SJCRH30 (cell line): ENCODE measurements at places on chromosomes 5 and 9. TPM values are rescaled to one million over a fixed set of nuclear protein-coding genes. Genes with fewer than 3 reads are reported as not detected.

- no peak for DNase-seq
- no peak overlapping the region for H3K27ac ChIP-seq
- H3K4me3 ChIP-seq: no peak overlapping the region
- peaks cover 2% of the 10 kb centered on the region; the same call in 1 of the 2 replicates for H3K4me1 ChIP-seq
- H3K36me3 ChIP-seq: no peaks in the 10 kb centered on the region
Observed at GRCh38 chr5:43036856-43037635, 3.1 kb downstream of the ANXA2R start.

DNA sequence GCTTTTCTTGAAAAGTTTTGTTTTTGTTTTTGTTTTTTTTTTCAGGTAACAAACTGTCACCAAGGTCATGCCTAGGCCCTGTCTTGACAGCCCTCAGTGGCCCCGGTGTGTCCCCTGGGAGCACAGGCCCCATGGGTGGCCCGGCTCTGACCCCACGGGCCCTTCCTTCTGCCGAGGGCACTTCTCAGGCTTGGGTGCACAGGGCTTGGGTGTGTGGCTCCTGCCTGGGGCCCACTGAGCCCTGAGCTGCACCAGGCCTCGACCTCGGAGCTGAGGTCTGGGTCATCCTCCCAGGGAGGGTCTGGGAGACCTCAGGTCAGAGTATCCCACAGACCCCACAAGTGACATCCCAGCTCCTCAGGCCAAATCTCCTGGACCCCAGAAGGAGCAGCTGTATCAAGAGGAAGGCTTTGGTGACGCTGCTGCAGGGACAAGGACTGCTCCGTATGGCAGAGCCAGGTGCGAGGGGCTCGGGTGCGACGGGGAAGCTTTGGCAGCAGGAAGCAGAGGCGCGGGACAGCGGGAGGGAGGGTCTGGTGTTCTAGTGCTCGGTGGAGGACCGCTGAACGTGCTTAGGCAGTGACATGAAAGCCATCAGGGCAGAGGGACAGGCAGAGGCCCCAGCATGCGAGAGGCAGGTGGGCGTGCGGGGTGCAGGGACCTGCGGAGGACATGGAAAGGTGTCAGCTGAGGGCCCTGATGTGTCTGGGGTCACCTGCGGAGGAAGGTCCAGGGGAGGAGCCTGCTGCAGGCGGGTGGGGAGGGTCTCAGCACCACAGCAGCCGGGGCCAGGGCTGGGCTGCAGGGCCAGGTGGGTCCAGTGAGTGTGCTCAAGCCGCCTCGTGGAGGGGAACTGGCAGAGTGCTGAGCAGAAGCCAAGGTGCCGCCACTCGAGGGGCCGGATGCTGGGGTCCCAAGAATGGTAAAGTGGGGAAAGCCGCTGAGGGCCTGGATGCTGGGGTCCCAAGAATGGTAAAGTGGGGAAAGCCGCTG, 18.4 kb upstream of the SLC9A3 start:
- H3K4me1 ChIP-seq: no peaks in the 10 kb centered on the region
- H3K27me3 ChIP-seq: no peaks in the 10 kb centered on the region
- H3K36me3 ChIP-seq: no peaks in the 10 kb centered on the region
- DNase-seq: no peak

GRCh38 chr9:136943291-136944211, 987 bp downstream of the FBXW5 start:
- no peak overlapping the region for H3K27ac ChIP-seq
- H3K27me3 ChIP-seq: peaks cover 7% of the 10 kb centered on the region; the same call in 1 of the 2 replicates
- H3K4me3 ChIP-seq: peak overlapping the region; percentile 74
- DNase-seq: peak; percentile 52
- H3K4me1 ChIP-seq: peaks cover 3% of the 10 kb centered on the region; the same call in 1 of the 2 replicates

DNA sequence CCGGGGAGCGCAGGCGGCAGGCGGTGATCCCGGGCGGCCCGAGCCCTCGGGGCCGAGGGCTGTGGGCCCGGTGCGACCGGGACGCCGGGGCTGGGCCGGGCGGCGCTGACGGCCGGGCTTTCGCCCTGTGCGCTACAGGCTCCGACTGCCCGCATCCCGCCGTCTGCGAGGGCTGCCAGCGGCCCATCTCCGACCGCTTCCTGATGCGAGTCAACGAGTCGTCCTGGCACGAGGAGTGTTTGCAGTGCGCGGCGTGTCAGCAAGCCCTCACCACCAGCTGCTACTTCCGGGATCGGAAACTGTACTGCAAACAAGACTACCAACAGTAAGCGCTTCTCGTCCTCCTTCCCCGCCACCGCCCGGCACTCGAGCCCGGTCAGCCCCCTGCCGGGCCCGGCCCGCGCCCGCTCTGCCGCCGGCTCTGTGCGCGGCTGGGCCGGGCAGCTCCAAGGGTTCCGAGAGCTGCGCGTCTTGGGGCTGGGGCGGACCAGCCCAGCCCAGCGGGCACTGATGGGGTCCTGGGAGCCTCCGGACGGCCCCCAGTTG, 1.6 kb downstream of the LMX1B start:
- DNase-seq: no peak
- H3K27me3 ChIP-seq: no peaks in the 10 kb centered on the region
- H3K4me3 ChIP-seq: no peak overlapping the region
- H3K4me1 ChIP-seq: peaks cover 3% of the 10 kb centered on the region; the same call in 1 of the 2 replicates

GRCh38 chr9:106321394-106322180, 541.4 kb upstream of the ZNF462 start:
- no peak overlapping the region for H3K27ac ChIP-seq
- no peaks in the 10 kb centered on the region for H3K36me3 ChIP-seq
- H3K27me3 ChIP-seq: no peaks in the 10 kb centered on the region
- H3K4me1 ChIP-seq: no peaks in the 10 kb centered on the region

DNA sequence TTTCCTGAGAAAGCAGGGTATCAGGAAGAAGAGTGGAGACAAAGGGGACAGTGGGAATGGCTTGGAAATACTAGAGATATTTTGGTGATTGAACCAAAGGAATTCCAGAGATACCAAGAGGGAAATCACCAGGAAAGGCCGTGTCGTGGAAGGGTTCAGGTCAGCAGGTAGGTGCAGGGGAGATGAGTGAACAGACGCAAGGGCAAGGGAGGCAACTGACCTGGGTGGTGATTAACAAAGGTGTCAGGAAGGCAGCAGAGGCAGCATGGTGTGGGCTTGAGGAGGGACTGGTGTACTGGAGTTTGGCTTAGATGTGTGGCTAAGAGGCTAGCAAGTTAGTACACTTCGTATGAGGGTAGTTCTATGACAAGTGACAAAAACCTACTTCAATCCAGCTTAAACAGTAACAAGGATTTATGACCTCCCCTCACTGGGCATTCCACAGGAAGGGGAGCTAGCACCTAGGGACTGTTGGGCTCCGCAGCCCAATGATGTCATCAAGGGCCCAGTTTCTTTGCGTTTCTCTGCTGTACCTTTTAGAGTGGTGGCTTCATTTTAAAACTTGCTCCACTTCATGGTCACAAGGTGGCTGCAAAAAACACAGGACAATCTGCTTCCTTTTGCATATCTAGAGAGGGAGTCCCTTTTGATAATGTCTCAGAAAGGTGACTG, 37.0 kb downstream of the INIP start:
- no peak overlapping the region for H3K4me3 ChIP-seq
- no peaks in the 10 kb centered on the region for H3K27me3 ChIP-seq
- DNase-seq: no peak
- H3K36me3 ChIP-seq: peaks cover 2% of the 10 kb centered on the region
- H3K27ac ChIP-seq: no peak overlapping the region
- H3K4me1 ChIP-seq: no peaks in the 10 kb centered on the region

DNA sequence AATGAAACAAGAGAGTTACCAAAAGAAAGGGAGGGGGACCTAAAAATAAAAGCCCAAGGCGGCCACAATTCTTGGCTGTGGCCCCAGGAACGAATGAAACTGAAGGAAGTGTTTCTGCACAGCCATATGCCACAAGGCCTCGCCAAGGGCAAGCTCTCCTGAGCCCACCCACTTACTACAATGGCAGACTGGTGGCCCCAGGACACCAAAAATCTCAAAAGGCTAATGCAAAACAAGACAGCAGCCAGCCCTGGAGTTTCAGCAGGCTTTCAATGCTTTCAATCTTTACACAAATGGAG, 4.0 kb downstream of the CAMSAP1 start:
- no peaks in the 10 kb centered on the region for H3K27me3 ChIP-seq
- H3K36me3 ChIP-seq: peaks cover 10% of the 10 kb centered on the region
- no peak overlapping the region for H3K4me3 ChIP-seq

DNA sequence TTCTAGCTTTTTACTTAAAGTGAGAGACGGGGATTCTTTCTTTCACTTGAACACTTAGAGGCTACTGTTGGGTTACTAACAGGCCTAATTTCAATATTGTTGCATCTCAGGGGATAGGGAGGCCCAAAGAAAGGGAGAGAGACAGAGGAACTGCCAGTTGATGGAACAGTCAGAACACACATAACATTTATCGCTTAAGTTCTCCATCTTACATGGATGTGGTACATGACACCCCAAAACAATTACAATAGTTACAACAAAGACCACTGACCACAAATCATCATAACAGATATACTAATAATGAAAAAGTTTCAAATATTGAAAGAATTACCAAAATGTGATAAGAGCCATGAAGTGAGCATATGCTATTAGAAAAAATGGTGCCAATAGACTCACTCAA, 4.3 kb upstream of the RIC1 start:
- H3K4me1 ChIP-seq: 0 out of 2 replicates have a peak, but pooled peaks cover 3% of the 10 kb centered on the region
- no peak overlapping the region for H3K27ac ChIP-seq

DNA sequence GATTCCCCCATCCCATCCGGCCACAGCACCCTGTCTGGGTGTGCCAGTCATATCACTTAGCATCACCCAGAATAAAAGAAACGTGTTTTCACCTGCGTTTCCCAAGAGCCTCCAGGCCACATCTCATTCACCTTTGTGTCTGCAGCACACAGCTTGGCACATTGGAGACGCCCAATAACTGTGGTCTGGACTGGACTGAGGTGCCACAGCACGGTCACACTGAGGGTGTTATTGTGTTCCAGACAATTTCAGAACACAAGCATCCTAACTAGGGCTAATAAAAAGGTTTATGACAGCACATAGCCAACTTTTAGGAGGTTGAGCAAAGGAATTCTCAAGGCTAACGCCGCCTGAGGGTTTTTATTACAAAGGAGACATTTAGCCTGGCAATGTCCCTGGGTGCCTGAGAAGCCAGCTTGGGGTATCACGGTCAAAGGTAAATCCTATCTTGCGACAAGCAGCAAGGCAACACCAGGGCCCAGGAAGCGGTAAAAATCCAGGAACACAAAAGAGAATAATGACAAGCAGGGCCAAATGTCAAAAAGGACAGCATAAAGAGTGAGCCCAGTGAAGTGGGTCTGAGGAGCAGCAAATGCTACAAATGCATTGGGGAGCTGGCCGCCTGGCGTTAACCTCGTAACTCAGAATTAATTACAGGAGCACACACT, 3.4 kb downstream of the EPB41L4B start:
- no peaks in the 10 kb centered on the region for H3K36me3 ChIP-seq
- no peak for DNase-seq
- peaks cover 5% of the 10 kb centered on the region; the same call in 1 of the 2 replicates for H3K27me3 ChIP-seq
- no peaks in the 10 kb centered on the region for H3K4me1 ChIP-seq

GRCh38 chr5:145441228-145441627, 393.9 kb downstream of the PRELID2 start:
- H3K27ac ChIP-seq: no peak overlapping the region
- no peaks in the 10 kb centered on the region for H3K27me3 ChIP-seq
- H3K4me3 ChIP-seq: no peak overlapping the region
- no peaks in the 10 kb centered on the region for H3K36me3 ChIP-seq
- no peaks in the 10 kb centered on the region for H3K4me1 ChIP-seq
- no peak for DNase-seq

- no peak for DNase-seq
- H3K27ac ChIP-seq: no peak overlapping the region
- peaks cover 3% of the 10 kb centered on the region; the same call in 1 of the 2 replicates for H3K36me3 ChIP-seq
- H3K27me3 ChIP-seq: no peaks in the 10 kb centered on the region
- H3K4me3 ChIP-seq: no peak overlapping the region
Observed at GRCh38 chr9:130015353-130016019, 27.5 kb downstream of the FNBP1 start.

DNA sequence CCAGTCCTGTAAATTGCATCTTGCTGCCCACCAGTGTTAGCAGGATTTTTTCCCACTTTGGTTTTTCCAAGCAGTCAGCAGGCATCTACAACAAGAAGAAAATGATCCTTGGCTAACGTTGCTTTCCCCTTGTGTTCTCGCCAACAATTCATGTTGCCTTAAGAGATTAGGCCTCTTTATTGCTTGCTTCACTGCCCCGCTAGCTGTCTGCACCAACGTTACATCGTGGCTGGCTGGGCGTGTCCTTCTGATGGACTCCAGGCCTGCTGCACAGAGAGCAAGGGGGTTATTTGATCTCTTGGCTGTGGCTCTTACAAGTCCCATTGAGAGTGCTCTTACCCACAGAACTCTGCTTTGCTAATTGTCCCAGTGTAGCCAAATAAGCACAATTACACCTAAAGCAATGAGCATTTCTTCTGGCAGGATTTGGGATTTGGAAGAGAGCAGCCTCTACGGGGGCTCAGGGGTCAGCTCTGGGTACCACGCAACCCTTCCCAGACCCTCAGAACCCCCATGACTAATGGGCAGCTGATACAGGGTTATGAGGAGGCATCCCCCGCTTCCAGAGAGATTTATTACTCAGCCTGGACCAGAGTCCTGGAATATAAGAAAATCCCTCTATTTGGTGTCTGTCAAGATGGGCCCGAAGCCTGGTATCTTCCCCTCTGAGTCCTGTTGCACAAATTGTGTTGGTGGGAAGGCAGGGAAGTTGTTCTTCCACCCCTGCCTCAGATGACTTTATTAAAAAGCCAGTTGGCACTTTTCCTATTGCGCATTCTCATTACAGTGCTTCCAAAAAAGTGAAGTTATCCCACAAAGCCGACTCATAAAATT, 17.6 kb downstream of the DCANP1 start:
- no peaks in the 10 kb centered on the region for H3K36me3 ChIP-seq
- no peaks in the 10 kb centered on the region for H3K4me1 ChIP-seq
- H3K4me3 ChIP-seq: no peak overlapping the region
- H3K27ac ChIP-seq: no peak overlapping the region
- no peaks in the 10 kb centered on the region for H3K27me3 ChIP-seq

DNA sequence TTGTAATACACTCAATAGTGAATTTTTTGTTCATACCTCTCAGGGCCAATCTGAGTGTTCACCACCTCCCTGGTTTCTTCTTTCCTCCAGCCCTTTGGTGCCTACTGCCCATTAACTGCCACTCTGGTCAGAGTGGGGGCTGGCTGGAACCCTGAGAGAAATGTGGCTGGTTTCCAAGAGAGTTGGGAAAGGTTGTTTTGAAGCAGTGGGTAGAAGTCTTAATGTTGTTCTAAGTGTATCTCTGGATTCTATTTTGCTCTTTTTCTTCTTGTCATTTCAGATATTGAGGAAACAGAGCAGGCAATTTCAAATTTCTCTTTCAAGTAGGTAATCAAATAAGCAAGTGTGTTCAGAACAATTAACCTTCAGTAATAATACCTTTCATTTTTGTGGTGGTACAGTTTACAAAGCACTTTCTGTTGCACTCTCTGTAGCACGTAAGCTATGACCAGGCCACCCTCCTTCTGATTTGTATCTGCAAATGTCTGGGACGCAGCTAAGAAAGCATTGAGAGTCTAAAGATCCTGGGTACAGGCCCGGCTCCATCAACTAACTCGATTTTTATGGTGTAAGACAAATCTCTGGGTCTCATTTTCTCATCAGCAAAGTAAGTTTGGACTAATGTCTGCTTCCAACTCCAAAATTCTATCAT, 8.4 kb downstream of the SLC1A3 start:
- DNase-seq: no peak
- H3K27ac ChIP-seq: no peak overlapping the region
- no peak overlapping the region for H3K4me3 ChIP-seq
- H3K27me3 ChIP-seq: no peaks in the 10 kb centered on the region; the same call in 1 of the 2 replicates
- no peaks in the 10 kb centered on the region for H3K36me3 ChIP-seq

CYLC2 gene
- total RNA-seq: not detected in 2 replicates

OR1Q1 gene
- total RNA-seq: not detected in 2 replicates

IQGAP2 gene
- total RNA-seq: 8.5 and 11.4 TPM in 2 replicates

ARHGAP26 gene
- total RNA-seq: 16.9 and 18.8 TPM in 2 replicates

CCL27 gene
- 0.76 TPM in 1 of 2 replicates, not detected in the other for total RNA-seq

USP20 gene
- total RNA-seq: 15.1 and 17.0 TPM in 2 replicates

EQTN gene
- total RNA-seq: not detected in 2 replicates

SPINK13 gene
- not detected in 2 replicates for total RNA-seq

TICAM2 gene
- total RNA-seq: 0.10 and 0.13 TPM in 2 replicates
